ENCODE measurements at places on chromosomes 13 and 19.

DNA sequence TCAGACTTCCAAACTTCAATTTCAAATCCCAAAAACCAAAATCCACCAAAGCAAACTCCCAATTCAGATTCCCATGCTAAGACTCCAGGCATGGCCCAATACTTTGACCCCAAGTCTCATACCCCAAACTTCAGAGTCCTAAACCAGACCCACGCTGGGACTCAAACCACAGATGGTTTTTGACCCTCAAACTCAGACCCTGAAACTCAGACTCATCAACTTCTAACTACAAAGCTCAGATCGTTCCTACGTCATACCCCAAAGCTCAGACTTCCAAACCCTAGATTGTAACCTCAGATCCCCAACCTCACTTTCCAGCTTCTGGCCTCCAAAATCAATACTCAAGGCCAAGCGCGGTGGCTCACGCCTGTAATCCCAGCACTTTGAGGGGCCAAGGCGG, 11.9 kb downstream of the RYR1 start:
- DNase-seq = no peak

- no peak for DNase-seq
Measured at GRCh38 chr19:3760871-3761361, 576 bp downstream of the APBA3 start.

DNA sequence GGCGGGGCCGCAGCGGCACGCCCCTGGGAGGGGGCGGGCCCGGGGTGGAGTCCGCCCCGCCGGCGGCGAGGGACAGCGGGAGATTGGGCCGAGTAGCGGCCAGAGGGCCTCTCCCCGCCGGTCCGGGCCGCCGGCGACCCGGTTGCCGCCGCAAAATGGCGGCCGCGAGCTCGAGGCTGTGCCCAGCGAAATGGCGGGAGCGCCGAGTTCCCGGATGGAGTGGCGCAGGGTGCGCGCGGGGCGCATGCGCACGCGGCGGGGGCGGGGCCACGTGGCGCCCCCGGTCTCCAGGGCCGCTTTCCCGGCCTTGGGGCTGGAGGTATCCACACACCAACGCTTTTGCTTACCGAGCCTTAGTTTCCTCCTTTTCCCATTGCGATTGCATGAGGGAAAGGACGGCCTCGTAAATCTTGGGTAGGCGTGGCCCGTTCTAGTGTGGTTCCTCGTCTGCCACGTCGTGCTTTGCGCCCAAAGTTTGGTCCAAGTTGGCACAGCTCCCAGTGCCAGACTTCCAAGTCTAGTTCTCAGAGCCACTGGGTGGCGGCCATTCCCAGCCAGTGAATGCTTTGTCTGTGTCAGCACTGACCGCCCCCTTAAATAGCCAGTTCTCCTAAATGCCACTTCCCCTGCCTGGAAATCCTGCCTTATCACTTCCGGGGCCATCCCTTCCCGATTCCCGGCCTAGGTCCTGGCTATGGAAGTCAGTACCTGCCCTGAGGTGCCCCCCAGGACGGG, 513 bp downstream of the CIRBP start:
- peak; percentile 85 for DNase-seq

- peak; percentile 68 for DNase-seq
Measured at GRCh38 chr19:50567882-50568727, at the start of gene LRRC4B. LRRC4B (minus strand) TSS chr19:50568435; CDS start chr19:50548838, 19,597 bp downstream.

GRCh38 chr19:54109651-54110050, 5.8 kb downstream of the TFPT start:
- no peak for DNase-seq

- no peak for DNase-seq
Measured at GRCh38 chr19:597406-598315, 8.0 kb downstream of the HCN2 start.

GRCh38 chr19:344625-345319, at the start of gene MIER2:
MIER2 (minus strand) TSS chr19:344796; CDS start chr19:344782, 14 bp downstream.
- peak; percentile 97 for DNase-seq

DNA sequence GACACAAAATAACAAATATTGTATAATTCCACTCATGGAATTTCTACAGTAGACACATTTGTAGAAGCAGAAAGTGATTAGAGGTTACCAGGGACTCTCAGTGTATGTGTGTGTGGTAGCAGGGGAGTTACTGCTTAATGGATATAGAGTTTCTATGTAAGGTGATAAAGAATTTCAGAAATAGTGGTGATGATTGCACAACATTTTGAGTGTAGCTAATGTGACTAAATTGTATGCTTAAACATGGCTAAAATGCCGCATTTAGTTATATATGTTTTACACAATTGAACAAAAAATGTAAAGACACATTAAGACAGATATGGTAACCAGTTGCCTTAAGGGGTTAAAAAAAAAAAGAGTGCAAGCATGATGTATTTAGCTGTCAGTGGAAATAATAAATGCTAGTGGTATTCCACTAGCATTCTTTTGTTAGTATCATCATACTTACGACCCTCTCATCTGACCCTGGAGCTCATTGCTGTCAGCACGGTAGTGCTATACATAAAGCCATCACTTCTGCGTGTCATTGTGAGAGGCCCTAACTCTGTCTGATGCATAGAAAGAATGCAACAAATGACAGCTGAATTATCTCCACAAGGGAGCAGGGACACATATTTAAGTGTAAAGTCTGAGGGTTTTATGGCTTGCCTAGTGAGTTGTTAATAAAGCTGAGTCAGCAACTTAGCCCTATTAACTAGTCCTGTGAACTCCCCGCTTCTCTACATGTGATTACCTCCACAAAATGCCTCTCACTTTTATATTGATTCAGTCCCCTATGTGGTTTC, 134.1 kb upstream of the RXFP2 start:
- no peak for DNase-seq

- DNase-seq = no peak
Measured at GRCh38 chr19:12126707-12127106, 13.4 kb downstream of the ZNF20 start.

GRCh38 chr13:91112201-91112923, 235.1 kb upstream of the MIR17HG start:
- no peak for DNase-seq

DNA sequence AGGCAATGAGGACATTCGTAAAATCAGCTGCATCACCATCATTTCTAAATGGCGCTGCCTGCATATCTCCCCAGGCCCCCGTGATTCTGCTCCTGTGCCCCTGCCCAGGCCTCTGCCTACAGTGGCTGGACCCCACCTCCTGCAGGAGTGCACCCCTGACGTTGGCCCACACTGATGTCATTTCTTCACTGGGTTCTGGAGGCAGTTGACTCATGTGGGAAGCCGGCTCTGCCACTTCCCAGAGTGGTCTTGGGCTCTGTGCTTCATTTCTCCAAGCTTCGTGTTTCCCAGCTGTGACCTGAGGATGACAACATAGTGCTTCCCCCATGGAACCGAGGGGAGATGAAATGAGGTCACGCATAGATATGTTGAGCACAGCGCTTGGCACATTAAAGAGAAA, 19.9 kb downstream of the CCNE1 start:
- DNase-seq = no peak

DNA sequence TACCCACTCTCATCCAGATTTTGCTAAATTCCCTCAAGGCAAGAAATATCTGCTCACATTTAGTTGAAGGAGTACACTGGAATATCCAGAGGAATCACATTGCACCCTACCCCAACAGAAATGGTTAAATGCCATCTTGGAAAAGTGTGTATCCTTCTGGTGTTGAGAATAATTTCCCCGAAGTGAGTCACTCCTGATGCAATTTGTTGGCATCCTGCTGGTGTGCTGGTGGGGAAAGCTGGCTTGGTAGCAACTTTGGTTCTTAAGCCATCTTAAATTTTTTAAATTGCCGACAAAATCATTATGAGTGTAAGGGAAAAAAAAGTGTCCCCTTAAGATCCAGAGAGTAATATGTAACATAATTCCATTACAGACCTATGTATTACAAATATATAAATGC, 337.3 kb upstream of the DACH1 start:
- no peak for DNase-seq

DNA sequence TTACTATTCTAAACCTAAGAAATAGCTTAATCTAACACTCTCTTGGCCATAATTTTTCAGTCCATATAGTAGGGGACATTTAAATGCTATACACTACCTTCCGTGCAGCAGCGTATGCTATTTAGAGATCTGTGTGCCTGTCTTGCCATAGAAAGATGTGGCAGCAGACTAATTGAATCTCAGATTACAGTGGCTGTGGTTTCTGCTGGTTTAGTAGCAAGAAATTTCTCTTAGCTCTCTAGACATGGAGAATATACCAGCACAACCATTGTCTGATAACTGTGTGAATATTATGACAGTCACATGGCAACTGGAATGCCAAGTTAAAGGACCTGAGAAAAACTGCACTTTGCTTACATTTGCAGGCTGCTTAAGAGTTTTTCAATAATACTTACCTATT, 672.4 kb upstream of the MIR17HG start:
- DNase-seq = no peak

DNA sequence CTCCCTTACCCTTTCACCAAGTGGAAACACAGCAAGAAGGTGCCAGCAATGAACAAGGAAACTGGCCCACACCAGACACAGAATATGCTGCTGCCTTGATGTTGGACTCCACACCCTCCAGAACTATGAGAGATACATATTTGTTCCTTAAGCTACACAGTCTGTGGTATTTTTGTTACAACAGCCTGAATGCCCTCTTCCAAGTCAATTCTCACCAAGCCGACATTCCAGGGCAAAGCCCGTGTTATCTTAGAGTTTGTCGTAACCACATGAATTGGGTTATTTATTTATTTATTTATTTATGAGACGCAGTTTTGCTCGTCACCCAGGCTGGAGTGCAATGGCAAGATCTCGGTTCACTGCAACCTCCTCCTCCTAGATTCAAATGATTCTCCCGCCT, 14.9 kb downstream of the FGF21 start:
- no peak for DNase-seq

- no peak for DNase-seq
Measured at GRCh38 chr13:45082964-45083363, 37.3 kb upstream of the GTF2F2 start.

DNA sequence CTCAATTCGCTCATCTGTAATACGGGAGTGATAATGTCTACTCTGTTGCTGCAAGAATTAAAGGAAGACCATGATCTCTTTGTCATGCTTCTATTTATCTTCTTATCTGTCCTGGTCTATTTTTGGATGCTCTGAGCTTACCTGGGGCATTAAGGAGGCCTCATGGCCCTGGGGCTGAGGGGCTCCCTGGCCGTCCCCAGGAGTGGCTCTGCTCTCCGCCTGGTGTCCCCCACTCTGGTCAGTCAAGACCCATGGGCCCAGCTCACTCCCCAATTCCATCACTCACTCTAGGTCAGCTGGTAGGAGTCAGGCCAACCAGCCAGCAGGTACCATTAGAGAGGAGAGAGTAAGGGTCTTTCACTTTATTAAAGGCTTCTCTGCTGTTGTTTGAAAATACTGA, 1.1 kb upstream of the CHST8 start:
- DNase-seq = no peak

GRCh38 chr19:18194554-18195238, 1.7 kb downstream of the MPV17L2 start:
- DNase-seq = no peak

DNA sequence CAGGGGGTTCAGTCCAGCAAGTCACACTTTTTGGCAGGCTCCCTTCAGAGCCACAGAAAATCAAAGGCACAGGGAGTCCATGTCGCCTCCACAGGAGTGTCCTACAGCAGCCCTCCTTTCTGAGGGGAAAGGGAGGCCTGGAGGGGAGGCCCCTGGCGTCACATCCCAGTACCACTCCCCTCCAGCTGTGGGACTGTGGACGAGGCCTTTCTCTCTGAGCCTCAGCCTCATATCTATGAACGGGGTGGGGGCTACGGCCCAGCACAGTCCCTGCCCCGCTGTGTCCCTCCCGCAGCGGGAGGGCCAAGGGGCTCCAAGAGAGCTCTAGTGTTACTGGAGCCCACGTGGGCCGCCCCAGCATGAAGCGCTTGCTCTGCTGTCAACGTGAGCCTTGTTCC, 23.8 kb downstream of the PEPD start:
- no peak for DNase-seq

DNA sequence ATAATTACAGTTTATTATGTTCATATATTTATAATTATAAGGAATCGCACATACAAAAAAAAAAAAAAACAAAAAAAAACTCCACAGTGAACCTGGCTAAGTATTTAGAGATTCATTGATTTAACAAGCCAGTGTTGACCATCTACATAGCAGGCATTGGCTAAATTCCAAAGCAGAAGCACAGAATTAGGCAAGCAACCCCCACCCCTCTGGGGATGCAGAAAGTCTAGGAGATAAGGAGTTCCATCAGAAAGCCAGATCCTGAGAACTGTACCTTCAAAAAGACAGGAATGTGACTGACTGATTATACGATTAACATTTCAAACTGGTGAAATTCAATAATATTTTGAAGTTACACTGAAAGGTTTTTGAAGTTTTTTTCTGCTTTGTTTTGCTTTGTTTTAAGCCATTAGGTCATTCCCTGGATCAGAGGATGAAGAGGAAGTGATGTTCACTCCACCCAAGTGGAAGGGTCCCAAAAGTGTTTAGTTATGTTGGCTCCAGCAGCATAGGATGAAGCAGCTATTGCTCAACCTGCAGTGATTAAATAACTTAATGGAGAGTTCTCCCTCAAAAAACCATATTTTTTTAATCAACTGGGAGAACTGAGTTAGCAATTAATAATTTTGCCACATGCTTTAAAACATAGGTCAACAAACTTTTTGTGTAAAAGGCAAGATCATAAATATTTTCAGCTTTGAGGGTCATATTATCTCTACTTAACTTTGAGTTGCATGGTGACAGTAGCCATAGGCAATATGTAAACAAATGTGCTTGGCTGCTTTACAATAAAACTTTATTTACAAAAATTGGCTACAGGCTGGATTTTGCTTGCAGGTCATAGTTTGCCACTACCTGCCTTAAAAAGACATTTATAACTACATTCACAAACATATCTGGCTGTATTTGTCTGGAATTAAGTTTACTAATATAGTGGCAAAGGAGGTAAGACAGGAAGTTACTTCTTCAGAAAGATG, 49.6 kb downstream of the DOCK9 start:
- no peak for DNase-seq

DNA sequence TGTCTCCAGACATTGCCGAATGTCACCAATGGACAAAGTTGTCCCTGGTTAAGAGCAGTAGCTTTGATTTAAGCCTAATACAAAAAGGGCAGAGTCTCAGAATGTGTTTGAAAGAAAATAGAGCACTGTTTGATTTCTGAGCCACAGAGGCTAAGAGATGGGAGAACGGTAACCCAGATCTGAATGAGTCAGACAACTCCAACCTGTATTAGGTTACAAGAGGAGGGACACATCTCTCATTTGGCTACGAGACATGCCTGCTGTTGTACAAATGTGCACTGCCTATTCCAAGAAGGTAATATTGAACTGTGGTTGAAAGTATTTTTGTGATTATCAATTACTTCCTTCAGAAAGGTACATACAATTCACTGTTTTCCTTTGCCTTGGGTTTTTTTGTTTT, 4.9 kb upstream of the HSPH1 start:
- DNase-seq = no peak

Measured in dorsolateral prefrontal cortex (tissue), 122 donors.